ENCODE measurements at places on chromosomes 3 and 15. TPM values are rescaled to one million over a fixed set of nuclear protein-coding genes. Genes with fewer than 3 reads are reported as not detected.

The CHDH gene
- total RNA-seq, result 0.09 TPM

The INO80 gene
- 16.7 TPM for total RNA-seq

The TTLL13 gene
- 0.16 TPM for total RNA-seq

The GALNT15 gene
- total RNA-seq, result 16.0 TPM

The VPS18 gene
- total RNA-seq, result 45.8 TPM

Data from bronchial smooth muscle cell (primary cell).